ENCODE measurements at places on chromosomes 1 and 21.

- no peak for DNase-seq
These were observed 9.0 kb downstream of the URB1 start for GRCh38 chr21:32383812-32384211.

DNA sequence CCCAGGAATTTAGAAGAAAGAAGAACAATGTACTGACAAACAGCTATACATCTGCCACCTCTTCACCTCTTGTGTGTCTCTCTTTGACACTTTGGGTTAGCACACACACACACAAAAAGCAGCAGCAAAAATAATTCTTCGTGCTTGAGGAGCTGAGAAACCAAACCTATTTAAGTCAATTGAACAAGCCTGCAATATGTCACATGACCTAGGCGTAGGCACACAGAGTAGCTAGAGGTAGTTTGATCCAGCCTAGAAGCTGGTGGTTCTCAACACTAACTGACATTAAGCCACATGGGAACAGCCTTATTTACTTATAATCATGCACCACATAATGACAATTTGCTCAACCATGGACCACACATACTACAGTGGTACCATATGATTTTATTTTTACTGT, 32.3 kb downstream of the RRAGC start:
- no peak for DNase-seq

DNA sequence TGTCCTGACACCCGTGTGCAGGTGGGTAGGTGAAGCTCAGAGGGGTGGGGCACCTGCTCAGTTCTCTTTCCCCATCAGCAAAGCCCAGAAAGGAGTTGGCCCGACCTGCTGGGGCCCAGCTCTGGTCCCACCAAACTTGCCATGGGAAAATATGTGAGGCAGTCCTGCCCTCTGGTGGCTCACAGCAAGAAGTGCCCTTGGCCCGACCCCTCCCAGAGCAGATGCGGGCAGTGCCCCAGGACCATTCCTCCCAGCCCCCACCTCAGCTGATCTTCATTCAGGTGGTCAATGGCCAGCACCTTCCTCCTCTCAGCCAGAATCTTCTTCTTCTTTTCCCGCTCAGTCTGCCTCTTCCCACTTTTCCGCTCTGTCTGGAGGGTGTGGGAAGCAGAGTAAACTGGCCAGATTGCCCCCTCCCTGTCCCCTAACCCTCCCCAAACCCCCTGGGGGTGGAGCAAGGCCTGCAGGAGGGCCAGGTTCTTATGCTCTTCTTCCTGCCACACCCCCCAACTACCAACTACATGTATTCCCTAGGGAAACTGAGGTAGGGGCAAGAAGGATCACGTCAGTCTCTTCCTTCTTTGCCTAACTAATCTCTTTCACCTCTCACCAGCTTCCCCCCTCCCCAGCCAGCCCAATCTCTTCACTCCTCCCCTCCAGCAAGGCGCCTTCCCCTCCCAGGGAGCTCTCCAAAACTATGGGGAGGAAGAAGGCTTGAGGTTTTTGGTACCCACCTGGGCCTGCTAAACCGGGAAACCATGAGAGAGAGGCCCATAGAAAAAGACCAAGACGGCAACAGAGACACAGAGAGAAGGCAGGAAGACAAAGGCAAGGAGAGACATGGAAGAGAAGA, 15.6 kb downstream of the TNNT2 start:
- peak; percentile 57 for DNase-seq

GRCh38 chr1:234866007-234866866, 256.3 kb upstream of the IRF2BP2 start:
- DNase-seq: peak; percentile 87

DNA sequence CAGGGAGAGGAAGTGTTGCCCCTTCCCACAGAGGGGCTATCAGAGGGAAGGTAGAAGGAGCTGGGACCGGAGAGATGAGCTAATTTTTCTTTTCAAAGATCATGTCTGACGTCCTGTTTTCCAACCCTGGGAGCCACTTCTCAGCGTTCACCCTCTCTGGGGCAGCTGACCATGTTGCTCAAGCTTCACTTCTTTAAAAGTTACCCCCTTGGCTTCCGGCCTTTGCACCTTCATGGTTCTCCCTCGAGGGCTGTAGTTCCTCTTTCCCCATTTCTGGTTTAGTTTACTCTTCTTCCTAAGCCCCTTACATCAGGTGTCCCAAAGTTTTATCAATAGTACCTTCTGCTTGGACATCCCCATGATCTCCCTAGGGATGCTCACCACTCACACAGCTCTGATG, 23.8 kb upstream of the CSF1 start:
- no peak for DNase-seq

DNA sequence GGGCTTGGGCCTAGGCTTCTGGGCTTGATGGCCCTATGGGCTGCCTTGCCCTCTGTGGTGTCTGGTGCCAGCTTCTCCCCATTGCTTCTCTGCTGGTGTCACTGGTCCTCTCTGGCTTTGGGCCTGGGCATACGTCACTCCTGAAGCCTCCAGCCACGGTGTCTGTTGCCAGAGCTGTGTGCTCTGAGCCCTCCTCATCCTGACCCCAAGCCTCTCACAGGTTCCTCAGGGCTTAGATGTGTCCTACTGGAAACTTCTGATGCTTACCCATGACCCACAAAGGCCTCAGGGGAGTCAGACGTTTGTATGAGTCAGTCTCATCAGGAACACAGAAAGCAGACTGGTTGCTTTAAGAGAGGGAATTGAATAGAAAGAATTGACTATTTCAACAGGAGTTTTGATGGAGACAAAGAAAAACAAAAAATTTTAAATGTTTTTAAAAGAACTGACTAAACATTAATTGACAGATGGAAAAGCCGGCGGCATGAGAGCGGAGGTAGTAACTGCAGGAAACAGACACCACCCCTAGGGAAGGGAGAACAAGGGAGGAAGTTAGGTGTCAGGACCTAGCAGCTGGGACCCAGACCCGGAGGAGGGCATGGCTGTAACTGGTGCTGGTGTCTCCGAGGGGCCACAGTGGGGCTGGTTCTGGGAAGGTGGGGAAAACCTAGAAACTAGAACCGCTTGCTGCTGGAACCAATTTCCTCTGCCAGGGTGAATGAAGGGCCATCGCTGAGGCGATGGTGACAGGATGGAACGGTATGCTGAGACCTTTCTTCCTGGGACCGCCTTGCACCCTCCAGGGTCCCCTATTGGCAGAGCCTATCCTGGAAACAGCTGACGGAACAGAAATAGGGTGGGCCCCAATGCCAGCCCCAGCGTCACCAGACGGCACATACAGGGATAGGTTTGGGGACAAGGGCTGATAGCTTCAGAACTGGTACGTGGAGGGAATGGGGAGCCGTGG, 40.0 kb upstream of the CITED4 start:
- DNase-seq: peak; percentile 87

- DNase-seq: peak; percentile 56
These were observed 15.9 kb upstream of the SPOCD1 start for GRCh38 chr1:31831397-31832378.

DNA sequence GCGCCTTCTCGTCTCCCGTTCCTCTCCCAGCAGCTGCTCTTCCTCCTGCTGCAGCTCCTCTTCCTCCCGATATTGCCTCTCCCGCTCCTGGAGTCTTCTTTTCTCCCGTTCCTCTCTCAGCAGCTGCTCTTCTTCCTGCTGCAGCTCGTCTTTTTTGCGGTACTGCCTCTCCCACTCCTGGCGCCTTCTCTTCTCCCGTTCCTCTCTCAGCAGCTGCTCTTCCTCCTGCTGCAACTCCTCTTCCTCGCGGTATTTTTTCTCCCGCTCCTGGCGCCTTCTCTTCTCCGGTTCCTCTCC, 5.3 kb downstream of the TCHH start:
- no peak for DNase-seq

- DNase-seq: no peak
These were observed 63.0 kb upstream of the ETS2 start for GRCh38 chr21:38742580-38743260.

DNA sequence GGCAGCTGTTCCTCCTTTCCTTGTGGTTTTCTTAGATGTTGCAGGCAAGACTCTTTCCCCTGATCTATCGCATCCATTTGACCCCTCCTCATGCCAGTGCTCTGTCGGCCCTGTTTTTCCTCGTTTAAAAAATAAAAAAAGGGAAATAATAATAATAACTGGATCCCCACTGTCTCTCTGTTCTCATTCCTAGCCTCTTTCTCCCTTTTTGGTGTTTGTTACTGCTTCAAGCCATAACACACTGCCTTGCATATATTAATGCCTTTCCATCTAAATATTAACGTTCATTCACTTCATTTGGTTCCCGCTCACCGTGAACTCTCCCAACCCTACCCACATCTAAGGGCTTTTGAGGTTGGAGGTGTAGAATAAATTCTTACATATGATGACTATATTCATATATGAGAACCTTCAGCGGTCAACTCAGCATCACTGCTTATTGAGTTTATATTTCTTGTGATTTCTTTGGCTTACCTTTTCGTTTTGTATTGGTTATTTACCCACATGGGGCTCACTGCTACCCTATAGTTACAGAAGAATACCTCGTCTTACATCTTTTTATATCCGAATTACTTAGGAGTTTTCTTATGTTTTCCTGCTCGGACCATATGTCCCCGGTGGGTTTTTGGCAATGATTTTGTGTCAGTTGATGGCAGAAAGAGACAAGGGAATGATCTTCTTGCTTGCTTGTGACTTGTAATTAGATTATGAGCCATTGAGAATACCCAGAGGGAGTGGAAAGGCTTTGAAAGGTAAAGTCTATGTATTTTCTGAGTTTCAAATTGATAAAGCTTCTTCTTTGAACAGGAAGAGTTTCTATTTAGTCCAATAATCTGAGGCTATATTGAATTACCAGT, 805 bp downstream of the ATG4C start:
- DNase-seq: peak; percentile 1

- no peak for DNase-seq
These were observed 547.9 kb upstream of the TMPRSS15 start for GRCh38 chr21:18951271-18952038.
